ENCODE measurements at places on chromosomes 12 and 14.

DNA sequence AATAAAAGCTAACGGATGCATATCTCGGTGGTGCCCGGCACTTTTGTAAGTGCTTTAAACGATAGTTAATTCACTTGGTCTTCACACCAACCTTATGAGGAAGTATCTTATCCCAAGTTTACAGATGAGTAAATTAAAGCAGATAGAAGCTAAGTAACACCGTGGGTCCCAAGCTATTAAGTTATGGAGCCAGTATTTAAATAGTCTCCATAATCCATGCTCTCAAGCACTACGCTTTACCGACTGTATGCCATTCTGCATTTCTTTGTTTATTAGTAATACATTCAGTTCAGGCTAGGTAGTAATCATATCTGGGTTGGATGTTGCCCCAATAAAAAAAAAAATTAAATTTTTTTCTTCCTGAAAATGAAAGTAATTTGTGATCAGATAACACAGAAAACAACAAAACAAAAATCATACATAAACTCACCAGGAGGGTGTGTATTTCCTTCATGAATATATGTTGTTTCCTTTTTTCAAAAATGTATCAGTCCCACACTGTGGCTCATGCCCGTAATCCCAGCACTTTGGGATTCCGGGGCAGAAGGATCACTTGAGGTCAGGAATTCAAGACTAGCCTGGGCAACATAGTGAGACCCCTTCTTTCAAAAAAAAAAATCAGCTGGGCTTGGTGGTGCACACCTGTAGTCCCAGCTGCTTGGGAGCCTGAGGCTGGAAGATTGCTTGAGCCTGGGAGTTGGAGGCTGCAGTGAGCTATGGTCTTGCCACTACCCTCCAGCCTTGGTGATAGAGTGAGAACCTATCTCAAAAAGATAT, 1.4 kb upstream of the M6PR start:
- DNase-seq, result no peak

DNA sequence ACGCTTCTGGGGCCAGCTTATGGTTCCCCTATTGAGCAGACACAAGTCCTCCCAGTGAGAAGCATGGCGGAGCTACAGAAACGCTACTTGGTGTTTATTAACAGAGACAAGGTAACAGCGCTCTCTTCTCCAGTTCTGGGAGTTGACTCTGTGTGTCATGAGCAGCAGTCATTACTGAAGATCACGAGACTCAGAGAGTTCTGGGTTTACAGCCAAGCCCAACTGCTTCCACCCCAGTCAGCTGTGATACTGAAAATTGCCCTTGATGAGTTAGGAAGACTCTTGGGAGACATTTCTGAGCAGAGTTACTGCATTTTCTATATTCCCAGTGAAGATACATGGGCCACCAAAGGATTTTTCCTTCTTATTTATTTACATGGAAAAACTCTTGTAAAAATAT, 48.6 kb downstream of the CFAP251 start:
- no peak for DNase-seq

DNA sequence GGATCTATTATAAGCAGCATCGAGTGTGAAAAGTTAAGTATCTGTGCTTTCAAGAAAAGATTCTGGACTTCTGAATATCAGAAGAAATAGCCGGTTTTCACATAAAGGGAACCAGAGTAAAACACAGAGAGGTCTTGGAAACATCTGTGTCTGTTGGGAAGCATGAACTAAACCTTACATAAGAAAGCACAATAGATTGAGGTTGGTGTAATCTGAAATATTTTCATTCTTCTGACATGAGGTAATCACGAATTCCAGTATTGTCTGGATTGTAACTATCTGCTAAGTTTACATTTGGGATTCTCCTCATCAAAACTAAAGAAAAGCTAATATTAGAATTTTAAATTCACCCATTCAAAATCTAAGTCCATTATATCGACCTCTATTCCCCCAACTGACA, 161.3 kb downstream of the CPNE8 start:
- DNase-seq, result no peak

GRCh38 chr12:94020335-94020734, 128.0 kb upstream of the PLXNC1 start:
- no peak for DNase-seq

GRCh38 chr14:22464422-22465142, 124.4 kb downstream of the DAD1 start:
- no peak for DNase-seq

DNA sequence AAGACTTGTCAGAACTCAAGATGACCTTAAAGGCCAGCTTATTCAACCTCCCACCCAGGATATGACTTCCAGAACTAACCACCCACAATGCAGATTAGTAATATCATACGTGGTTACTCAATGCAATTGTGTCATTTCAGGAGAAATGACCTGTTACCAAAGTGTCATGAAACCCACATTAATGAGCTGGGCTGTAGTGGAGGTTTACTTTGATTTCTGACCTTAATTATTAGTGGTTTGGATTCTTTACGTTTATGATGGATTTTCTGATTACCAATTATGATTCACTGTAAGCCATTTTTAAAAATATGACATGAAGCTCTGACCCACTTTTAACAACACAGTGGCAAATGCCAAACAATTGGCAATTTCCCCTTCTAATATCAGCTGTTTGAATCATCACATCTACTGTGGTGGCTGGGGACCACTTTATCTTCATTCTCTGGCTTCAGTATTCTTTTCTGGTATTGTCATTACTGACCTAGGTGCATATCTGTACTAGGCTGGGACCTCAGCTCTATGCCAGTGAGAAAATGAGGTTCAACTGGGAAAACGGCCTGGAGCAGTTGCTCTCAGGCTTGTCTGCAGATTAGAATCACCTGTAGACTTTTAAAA, 223.3 kb downstream of the RGS6 start:
- DNase-seq, result no peak

DNA sequence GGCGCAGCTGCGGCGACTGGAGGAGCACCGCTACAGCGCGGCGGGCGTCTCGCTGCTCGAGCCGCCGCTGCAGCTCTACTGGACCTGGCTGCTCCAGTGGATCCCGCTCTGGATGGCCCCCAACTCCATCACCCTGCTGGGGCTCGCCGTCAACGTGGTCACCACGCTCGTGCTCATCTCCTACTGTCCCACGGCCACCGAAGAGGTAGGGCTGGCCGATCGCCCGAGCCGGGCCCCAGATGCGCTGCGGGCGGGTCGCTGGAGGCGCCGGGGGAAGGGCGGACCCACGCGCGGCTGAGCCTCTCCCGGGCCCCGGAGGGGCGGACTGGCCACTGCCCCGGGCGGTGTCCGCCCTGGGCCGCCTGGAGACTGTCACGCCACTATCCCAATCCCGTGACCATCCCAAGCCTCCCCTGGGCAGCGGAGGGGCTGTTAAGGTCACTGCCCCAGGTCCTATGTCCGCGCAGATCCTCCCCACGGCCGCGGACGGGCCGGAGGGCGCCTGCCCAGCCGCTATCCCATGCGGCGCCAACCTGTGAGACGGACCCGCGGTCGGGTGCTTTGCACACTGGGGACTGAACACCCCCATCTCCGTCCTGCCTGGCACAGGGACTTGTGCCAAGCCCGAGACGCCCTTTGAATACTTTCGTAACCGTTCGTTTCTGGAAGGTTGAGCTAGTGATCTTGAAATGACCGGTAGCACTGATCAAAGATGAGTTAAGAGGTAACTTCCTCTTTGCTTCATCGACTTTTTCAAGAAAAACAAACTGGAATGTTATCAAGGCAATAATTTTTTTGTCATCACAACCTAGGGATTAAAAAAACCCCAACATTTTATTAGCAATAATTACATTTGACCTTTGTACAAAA, 725 bp downstream of the CHPT1 start:
- no peak for DNase-seq

GRCh38 chr12:103868215-103868614, 27.2 kb upstream of the NT5DC3 start:
- DNase-seq, result no peak

- no peak for DNase-seq
Measured at GRCh38 chr12:102618197-102618877, 138.0 kb upstream of the IGF1 start.

DNA sequence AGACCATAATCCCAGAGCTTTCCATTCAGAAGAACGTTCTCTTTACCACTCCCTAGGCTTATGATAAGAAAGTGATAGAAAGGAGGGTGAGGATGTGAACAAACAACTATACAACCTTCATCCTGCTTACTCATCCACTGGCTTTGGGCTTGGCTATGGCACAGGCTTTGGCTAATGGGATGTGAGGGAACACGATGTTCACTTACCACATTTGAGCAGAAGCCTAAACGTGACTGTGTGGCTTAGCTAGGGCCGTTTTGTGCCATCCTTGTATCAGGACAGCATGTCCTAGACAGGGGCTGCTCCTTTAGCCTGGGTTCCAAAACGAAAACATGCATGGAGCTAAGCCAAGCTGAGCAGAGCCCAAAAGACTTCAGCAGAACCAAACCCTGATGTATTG, 118.6 kb upstream of the CCDC175 start:
- DNase-seq, result no peak

DNA sequence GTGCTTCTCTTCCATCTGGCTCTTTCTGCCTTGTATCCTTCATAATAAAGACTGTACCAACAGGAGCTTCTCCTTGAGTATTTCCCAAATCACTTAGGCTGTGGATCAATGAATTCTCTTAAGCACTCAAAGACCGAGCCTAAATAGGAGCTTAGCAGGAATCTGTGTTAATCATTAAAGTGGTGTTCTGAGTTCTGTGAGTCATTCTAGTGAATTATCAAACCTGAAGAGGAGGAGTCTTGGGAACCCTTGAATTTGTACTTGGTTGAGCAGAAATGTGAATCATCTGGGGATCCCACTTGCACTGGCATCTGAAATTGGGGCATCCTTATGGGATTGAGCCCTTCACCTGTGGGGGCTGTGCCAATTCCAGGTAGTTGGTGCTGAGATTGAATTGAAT, 946.2 kb downstream of the BCL11B start:
- no peak for DNase-seq

DNA sequence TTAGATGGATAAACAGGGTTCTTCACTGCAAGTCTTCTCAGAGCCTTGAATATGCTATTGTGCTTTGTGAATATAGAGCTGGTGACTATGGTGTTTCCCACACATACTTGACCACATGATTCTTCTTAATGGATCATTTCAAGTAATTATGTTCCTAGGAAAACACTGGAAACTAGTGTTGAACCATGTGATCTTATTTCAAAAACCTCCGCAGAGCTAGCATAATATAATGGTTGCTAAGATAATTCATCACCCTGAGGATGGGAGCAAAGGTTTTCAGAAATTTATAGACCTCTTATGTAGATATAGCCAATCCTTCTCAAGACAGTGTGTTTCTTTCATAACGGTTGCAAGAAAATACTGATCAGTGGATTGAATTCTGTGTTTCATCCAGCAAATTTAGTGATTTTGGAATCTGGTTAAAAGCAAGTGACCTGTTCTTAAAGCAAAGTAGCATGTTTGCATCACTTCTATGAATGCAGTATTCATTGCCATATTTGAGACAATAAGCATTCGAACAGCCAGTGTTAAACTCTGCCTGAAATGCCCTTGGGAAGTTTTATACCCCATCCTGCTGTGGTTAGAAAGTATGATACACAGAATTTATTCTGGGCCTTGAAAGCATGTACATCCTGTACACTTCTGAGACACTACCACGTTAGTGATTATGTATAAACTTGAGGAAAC, 341.0 kb upstream of the E2F7 start:
- DNase-seq, result no peak

GRCh38 chr12:65560286-65560685, 264.0 kb upstream of the HMGA2 start:
- DNase-seq, result no peak

DNA sequence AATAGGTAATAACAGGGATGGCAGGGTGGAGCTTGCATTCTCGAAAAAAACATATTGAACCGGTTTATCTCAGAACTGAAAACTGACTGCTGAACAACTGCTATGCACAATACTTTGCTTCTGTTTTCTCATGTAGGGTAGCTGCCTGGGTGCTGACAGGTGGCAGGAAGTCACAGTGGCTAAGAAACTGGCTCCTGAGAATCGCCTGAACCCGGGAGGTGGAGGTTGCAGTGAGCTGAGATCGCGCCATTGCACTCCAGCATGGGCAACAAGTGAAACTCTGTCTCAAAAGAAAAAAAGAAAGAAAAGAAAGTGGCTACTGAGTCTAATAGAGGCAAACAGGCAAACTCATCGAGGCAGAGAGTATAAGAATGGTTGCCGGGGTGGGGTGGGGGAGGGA, 113.1 kb downstream of the CCDC60 start:
- no peak for DNase-seq

Measured in BJ (cell line).